ENCODE measurements at places on chromosomes 3 and 15.

GRCh38 chr3:10524270-10524669 is 18.9 kb upstream of the ATP2B2 start:
- DNase-seq = no peak

DNA sequence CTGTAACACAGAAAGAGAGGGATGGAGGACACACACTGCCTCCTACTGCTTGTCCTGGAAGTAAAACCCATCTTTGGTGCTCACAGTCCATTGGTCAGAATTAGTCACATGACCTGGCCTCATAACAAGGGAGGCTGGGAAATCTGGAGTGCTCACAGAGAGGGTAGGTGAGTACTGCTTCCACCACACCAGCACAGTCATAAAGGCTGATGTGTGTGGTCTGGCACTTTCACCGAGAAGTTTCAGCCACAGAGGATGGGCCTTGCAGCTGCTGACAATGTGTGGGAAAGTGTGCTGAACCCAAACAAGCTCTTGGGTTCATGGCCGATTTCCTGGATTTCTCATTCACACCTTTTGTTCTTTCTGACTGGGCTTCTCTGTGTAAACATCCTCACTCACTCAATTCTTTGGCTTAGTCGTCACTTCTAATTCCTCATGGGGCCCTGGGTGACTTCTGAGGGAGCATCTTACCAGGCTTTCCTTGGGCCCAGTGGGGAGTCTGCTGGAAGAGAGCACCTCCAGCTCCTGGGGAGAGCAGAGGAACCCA is 100.7 kb downstream of the ASB7 start:
- DNase-seq = peak; percentile 24

- DNase-seq = no peak
Measured at GRCh38 chr3:194617827-194618226, 15.4 kb downstream of the TMEM44 start.

- no peak for DNase-seq
Measured at GRCh38 chr3:3288255-3288654, 108.8 kb upstream of the CRBN start.

DNA sequence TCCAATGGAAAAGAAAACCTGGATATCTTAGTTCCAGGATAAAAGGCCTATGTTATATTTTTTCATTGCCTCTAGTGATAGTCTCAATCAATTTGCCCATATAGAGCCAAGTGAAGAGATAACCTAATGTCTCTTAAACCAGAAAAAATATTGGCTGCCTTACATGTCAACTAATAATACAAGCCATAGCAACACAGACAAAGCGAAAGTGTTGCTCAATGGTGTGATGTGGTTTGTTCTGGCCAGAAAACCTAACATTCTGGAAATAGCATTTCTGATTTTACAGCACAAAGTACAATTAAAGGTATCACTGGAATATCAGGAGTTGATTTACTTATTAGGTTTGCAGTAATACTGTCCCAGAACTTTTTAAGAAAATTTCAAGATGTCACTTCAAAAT is 101.5 kb downstream of the ATP8B4 start:
- no peak for DNase-seq

- DNase-seq = no peak
Measured at GRCh38 chr3:72538070-72538745, 310.0 kb downstream of the SHQ1 start.

GRCh38 chr3:116037954-116038911 is 407.1 kb downstream of the LSAMP start:
- no peak for DNase-seq

- DNase-seq = no peak
Measured at GRCh38 chr3:124014366-124014942, 22.5 kb upstream of the ROPN1 start.

DNA sequence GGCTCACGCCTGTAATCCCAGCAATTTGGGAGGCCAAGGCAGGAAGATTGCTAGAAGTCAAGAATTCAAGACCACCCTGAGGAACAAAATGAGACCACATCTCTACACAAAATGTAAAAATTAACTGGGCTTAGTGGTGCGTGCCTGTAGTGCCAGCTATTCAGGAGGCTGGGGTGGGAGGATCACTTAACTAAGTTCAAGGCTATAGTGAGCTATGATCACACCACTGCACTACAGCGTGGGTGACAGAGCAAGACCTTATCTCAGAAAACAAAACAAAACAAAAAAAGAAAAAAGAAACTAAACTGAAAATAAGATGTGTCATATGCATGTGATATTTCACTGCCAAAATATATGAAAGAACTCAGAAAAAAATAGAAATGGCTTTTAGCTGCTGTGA is 243.3 kb upstream of the CCDC54 start:
- no peak for DNase-seq

DNA sequence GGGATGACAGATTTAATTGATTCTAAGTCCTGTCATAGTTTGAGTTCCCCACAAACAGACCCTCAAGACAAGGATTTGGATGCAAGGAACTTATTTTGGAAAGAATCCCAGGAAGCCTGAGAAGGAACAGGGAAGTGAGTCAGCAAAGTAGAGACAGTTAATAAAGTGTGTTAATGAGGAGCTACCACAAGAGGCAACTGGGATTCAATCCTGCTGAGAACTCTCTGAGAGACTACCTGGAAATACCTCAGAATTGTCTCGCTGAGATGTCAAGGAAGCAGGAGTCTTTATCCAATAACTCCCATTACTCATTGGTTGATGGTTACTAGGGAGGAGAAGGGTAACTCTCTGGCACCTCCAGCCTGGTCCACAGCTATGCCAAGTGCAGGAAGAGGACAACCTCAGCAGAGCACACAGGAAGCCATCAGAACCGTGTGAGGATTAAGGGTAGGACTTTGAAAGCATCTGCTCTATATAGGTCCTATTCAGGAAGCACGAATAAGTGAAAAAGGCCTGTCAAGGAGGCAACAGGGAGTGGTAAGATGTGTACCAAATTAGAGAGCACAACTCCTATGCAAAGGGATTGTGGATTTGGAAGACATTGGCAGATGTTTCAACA is 311.1 kb upstream of the KCNH8 start:
- no peak for DNase-seq

- DNase-seq = no peak
Measured at GRCh38 chr15:85059734-85060133, 78.1 kb downstream of the PDE8A start.

- DNase-seq = no peak
Measured at GRCh38 chr15:90814191-90814821, 54.1 kb upstream of the FURIN start.

DNA sequence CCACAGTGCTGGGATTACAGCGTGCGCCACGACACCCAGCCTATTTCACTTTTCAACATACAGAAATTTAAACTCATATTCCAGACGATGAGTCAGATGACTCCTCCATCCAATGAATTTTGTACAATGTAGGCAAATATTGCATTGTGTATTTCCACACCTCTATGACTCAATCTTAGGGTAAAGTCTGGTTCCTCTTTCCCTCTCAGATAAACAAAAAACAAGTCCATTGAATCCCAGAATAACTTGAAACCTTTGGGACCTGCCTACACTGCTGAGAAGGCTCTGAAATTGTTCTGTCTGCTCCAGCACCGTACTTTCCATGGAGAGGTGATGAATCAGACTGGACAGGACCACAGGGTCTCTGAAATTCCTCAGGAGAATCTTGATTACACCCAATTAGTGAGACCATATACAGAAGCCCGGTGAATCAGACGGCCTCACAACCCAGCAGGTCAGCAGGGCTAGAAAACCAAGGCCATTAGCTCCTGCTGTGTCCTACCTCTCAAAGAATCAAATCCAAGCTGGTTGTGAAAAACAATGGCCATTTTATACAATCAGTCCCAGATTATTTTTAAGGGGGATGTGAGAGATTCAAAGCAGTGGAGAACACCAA is 112.6 kb downstream of the ERC2 start:
- DNase-seq = no peak

DNA sequence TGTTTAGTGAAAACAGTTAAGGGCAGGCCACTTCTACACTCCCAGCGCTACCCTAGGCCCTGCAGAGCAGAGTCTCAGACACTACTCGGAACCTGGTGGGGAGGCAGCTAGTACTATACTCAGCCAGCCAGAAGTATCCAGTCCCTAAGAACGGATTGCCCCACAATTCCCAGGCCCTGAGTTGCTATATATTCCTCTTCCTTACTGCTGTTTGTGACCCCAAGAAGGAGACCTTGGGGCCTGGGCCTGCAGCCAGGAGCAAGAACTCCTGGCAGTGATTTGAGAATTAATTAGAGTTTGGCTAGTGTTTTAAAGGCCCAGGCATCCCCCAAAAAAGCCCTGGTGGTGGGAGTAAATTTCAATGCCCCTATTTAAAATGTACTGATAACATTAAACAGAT is 87.7 kb downstream of the RBPMS2 start:
- no peak for DNase-seq

- DNase-seq = no peak
Measured at GRCh38 chr3:64743156-64743886, 55.5 kb upstream of the ADAMTS9 start.

DNA sequence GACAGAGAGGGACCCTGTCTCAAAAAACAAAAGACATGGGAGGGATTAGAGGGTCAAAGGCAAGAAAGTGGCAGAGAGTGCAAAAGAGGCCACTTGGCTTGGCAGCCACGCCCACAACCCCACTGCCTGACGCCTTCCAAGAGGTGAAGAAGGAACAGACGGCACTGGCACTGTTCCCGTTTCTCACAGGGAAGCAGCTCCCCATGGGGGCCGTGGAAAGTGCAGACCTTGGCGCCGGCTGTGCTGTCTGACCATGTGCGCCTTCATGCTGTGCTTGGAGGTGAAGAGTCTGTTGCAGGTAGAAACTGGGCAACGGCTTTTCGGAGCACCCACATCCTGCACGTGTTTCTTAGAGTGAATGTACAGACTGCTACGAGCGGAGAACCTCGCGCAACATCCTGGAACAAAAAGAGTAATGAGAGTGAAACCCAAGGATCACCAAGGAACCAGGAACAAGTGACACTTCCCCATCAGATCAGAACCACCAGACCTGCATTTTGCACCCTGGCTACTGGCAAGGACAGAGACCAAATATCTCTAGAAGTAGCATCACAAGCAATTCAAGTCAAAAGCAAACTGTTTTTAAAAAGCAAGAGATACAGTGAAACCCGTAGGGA is 9.7 kb downstream of the ZXDC start:
- no peak for DNase-seq

DNA sequence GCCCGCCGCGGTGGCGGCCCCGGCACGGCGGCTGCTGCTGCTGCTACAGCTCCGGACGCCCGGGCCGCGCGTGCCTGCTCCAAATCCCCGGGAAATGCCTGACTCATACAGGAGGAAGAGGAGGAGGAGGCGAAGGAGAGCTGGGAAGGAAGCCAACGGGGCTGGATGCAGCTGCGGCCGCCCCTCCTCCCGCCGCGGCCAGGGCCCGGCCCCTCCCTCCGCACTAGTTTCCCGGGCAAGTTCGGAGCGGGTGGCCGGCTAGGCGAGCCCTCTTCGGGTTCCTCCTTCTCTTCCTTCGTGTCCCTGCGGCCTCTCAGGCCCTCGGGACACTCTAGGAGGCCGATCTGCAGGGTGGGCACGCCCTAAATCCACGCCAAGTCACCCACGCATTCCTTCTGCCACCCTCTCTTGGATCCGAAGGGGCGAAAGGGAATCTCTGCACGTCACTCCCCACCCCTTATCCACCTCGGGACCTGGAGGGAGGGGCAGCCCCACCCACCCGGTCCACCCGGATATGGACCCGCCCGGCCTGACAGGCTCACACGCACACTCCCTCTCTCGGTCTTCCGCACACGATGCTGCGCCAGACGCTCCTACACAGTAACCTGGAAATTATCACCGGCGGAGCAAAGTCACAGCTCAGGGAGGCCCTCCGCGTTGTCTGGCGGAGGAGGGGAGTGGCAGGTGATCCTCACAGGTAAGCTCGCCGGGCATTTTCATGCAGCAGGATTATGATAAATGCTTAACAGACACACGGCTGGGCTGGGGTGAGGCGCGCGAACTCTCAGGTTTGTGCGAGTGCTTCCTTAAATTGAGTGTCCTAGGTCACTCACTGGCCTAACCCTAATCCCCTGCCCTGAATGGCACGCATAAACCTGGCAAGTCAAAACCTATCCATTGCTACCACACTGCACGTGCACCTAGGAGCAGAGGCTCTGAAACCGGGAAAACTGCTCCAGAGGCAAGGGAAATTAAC is at the start of the genes OSBPL10 and ZNF860:
Gene OSBPL10 (minus strand): TSS at position 57 of the 976 bp plus-strand sequence. CDS start 83 bp downstream, outside the sequence.
Gene ZNF860 (plus strand): TSS at position 545 of the 976 bp plus-strand sequence. CDS start 7,330 bp downstream, outside the sequence.
- peak; percentile 23 for DNase-seq

- peak; percentile 95 for DNase-seq
Measured at GRCh38 chr15:38453971-38454695, at the start of gene FAM98B. FAM98B (plus strand) TSS chr15:38454127; CDS start chr15:38454162, 35 bp downstream.

GRCh38 chr3:146818301-146818700 is 213.2 kb upstream of the PLSCR5 start:
- DNase-seq = no peak

DNA sequence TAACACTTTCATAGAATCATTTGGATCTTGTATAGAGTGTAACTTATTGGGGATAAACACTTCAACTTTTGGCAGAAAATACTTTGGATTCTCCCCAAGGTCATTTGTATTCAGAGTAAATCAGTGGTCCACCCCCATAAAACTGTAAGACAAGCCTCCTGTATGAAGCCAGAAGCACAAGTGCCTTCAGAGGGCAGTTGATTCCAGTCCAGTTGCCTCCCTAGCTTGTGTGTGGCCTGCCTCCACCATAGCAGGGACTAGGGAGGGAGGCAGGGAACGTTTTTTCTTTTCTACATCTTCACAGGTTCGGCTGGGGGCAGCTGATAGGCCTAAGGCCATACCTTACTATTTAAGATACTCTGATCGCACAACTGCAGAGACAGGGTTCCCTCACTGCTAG is 11.6 kb downstream of the GORASP1 start:
- DNase-seq = no peak

DNA sequence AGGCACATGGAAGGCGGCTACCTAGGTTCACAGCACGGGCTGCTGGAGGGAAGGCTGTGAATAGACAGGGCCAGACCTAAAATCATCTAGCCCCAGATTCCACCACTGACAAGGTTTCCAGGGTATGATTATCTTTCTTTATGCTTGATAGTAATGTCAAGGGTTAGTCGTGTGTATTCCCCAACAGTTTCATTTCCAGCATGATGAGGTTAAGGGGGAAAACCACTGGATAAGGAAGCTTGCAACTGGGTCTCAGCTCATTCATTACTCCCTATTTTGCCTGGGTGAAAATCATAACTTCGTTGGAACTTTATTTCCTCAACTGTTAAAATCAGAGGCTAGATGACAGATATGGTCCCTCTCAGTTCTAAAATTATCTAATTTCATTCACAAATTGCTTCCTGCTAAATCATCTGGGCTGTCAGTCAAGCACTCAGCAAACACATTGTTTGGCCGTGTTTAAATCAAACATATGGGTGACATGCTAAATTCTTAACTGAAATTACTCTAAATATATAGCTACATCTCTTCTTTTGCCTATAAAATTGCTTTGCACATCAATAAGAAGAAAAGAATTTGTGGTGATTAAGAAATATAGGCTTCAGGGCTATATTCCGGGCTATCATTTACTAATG is 111.7 kb downstream of the CYP19A1 start:
- DNase-seq = no peak

- no peak for DNase-seq
Measured at GRCh38 chr3:12442654-12443501, 41.4 kb upstream of the TSEN2 start.

DNA sequence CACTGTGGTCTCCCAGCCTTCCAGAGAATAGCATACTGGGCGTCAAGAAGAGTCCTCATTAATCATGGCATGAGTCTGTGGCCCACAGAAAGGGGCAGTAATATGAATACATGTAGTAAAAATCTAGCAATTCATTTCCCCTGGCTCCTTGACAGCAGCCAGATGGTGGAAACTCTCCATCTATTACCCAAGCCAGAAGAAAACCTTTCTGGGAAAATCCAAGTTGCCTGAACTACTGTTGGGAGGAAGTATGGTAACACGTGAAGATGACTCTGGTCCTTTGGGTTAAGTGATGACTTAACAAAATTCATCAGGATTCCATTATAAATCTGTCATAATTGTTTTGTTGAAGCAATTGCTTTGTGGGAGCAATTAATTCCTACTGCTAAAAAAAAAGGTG is 530.5 kb downstream of the FHIT start:
- DNase-seq = no peak

- DNase-seq = no peak
Measured at GRCh38 chr15:25089577-25089976, 134.8 kb downstream of the SNRPN start.

All from stimulated activated CD4-positive, alpha-beta T cell treated with anti-CD3 and anti-CD28 coated beads, Interleukin-2, amount 100 ng/mL, for 48 hours (primary cell).